CMK (cell line): ENCODE measurements at places on chromosomes 12 and 14.
A peak's percentile ranks its signal among the peaks of the same experiment; 100 is the strongest.

DNA sequence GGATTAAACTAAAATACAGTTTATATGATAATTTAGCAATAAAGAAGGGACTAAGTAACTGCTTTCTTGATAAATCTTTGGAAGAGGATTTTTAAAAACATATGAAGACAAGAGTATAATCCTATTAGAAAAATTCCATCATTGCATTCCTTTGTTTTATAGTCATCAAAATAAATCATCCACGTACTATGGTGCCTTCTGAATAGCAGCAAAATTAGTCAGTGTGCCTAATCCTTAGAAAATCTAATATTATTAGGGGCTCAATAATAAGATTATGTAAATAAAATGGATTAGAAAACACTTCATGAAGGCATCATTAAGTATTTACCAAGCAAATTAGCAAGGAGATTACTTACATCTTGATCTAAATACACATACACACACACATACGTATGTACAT lies 102.1 kb downstream of the KCNH5 start:
- DNase-seq: no peak

GRCh38 chr12:93243382-93243688 lies 134.4 kb upstream of the NUDT4 start:
- no peak for DNase-seq

DNA sequence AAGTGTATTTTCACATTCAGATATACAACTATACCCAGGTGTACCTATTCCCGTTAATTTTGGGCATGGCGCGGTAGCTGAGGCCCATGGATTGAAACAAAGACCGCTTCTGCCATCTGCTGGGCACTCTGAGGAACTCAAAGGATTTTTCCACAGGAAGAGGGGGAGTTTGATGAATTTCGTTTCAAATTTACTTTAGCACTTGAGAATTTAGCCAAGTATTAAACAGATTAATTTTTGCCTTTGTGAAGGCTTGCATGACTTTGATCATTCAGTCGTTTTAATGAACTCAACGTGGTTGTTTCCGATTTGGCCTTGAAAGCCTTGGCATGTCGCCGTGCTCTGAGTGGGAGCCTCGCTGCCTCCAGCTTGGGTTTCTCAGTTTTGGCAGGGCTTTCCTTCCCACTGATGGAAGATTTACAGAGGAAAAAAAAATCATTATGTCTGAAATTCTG lies 153.2 kb upstream of the DDHD1 start:
- DNase-seq: no peak

- no peak for DNase-seq
Measured at GRCh38 chr14:97380539-97380941, 583.4 kb downstream of the VRK1 start.

- no peak for DNase-seq
Measured at GRCh38 chr14:50978888-50979287, 34.6 kb upstream of the PYGL start.

GRCh38 chr14:77189479-77189878 lies 7.9 kb downstream of the TMEM63C start:
- DNase-seq: no peak

GRCh38 chr12:3035815-3036702 lies 41.1 kb upstream of the TSPAN9 start:
- DNase-seq: no peak

GRCh38 chr12:46763230-46763629 lies 62.6 kb downstream of the SLC38A4 start:
- DNase-seq: no peak

GRCh38 chr12:109020146-109020795 lies 597 bp downstream of the SVOP start:
- no peak for DNase-seq

DNA sequence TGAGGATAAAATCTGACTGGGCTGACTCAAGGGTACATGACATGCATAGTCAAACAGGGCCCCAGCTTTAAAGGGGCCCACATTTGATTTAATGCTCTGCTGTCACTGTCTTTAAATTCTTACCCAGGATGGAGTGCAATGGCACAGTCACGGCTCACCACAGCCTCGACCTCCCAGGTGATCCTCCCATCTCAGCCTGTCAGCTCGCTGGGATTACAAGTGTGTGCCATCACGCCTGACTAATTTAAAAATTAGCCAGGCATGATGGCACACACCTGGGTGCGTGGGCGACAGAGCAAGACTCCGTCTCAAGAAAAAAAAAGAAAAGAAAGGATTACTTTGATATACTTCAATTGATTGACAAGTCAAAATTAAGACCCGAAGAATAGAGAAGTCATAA lies 9.2 kb upstream of the PLBD1 start:
- no peak for DNase-seq

DNA sequence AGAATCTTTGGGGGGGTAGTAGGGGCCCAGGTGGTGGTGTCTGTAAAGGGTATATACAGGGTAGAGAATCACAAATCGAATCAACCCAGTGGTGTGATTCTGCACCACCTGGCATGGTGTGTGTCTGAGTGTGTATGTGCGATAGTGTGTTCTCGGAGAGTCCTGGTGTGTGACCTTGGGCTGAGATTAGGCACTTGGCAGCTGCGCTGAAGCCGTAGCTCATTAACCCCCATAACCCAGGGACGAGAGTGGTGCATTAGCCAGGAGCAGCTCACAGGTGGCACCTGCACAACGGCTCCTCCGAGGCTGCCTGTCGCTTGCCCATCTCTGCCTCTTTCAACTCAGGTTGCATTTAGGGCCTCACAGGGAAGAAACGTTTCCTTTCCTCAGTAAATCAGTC lies 15.6 kb upstream of the TESC start:
- no peak for DNase-seq

DNA sequence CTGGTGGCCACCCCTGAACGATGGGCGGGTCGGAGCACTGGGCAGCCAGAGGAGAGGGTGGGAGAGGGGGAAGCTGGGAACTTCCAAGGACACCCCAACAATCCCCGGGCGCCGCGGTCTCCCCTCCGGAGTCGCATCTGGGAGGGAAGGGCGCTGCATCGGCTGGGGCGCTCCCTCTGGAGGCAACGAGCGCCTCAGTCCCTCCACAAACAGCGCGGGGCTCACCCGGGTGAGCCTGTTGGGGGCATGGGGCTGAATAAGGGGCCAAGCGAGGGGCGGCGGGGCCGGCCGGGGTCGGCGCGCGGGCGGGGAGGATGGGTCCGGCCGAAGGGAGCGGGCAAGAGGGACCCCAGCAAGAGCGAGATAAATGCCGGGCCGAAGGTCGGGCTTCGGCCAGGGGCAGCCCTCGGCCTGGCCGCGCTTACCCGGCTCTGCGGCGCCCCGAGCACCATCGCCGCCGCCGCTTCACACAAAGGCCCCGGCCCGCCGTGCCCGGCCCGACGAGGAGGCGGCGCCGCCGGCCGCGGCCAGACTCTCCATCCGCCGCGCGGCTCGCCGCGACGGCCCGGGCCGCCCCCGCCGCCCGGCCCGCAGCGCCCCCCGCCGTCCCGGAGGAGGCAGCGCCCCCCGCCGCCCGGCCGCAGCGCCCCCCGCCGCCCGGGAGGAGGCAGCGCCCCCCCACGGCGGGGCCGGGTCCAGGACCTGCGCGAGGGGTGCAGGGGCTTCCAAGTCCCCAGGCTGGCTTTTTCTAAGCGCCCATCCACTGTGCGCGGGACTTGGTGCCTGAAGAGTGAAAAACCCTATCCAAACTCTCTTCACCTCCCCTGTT lies at the start of gene ZBTB39:
Gene ZBTB39 (minus strand): TSS at position 567 of the 829 bp plus-strand sequence. CDS start 1,629 bp downstream, outside the sequence.
- no peak for DNase-seq

- DNase-seq: no peak
Measured at GRCh38 chr12:130196827-130197226, 34.6 kb downstream of the FZD10 start.

GRCh38 chr12:8453796-8454195 lies 2.0 kb upstream of the CLEC6A start:
- DNase-seq: no peak

- DNase-seq: no peak
Measured at GRCh38 chr14:95527387-95528002, 7.4 kb upstream of the GLRX5 start.

- no peak for DNase-seq
Measured at GRCh38 chr14:26088275-26088674, 509.6 kb downstream of the NOVA1 start.

DNA sequence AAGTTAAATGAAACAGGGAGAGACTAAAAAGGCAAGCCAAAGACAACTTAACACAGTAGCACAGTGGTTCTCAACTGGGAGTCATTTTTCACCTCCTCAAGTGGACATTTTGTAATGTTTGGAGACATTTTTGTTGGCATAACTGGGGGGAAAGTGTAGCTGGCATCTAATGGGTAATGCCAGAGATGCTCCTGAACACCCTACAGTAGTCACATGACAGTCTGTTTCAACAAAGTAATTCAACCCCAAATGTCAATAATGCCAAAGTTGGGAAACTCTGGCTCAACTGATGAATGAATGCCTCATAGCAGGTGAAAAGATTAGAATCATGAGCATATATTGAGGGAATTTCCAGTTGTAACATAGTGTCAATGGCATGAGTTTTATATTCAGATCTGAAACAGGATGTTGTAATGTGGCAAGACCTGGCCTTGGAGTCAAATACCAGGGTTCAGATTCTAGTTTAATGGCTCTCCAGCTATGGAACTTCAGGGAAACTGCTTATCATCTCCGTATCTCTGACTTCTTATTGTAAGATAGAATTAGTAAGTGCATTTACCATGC lies 2.4 kb upstream of the OR4K5 start:
- DNase-seq: no peak

DNA sequence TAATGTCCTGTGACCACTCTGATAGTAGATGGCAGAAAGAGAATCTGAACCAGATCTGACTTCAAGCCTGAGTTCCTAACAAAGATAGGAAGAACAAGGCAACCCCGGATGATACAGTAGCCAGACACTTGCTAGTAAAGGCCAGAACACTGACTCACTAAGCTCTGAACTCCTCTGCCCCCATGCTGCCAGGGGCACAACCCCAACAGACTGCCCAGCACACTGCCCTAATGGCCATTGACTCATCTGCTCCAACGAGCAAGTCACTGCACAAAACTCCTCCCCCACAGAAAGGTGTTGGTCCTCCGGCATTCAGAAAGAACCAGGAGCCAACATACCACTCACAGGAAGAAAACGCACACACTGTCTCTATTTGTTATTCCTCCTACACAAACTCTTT lies 179.6 kb upstream of the NUDT4 start:
- no peak for DNase-seq

DNA sequence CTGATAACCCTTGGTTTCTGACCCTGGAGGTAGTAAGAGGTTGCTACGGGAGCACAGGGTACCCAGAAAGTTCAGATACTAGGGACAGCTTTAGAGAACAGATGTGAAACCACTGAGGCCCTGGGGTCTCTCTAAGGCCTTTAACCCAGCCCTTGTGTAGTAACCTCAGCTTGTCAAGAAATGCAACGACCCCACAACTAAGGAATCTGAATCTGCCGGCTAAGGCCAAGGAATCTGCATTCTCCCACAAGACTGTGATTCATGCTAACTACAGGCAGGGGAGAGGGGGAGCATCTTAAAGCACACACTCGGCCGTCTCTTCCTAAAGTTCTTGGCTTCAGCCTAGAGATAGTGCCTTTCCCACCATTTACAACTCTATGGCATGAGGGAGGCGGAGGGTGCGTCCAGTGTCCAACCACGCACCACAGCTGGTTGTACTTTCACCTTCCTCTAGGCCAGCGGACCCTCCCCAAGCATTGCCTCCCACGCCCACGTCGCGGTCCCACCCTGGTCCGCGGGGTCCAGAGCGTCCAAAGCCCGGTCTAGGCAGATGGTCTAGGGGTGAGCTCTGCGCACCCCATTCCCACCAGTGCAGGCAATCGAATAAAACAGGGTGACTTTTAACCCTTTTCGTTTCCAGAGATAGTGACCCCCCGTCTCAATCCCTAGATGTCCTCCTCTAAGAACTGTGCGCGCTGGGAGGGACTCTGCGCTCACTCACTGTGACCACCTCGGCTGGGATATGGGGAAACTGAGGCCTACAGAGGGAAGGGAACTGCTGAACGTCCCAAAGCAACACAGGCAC lies 735 bp upstream of the VASH1 start:
- no peak for DNase-seq

- no peak for DNase-seq
Measured at GRCh38 chr12:122001466-122002209, 20.0 kb upstream of the BCL7A start.

- no peak for DNase-seq
Measured at GRCh38 chr12:21459474-21459873, 22.0 kb downstream of the PYROXD1 start.

DNA sequence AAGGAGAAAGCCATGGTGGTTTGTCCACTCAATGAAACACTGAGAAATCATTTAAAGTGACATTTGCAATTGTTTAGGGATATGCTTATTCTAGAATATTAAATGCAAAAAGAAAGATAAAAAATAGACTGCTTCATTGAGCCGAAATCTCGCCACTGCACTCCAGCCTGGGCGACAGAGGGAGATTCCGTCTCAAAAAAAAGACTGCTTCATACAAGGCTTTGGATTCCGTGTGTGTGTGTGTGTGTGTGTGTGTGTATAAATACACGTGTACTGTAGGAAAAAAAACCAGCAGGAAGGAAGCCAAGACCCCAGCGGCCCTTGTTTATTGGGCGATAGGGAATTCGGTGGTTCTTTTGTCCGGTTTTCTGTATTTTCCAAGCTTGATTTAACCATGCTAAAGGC lies 3.2 kb upstream of the ZNF839 start:
- no peak for DNase-seq

DNA sequence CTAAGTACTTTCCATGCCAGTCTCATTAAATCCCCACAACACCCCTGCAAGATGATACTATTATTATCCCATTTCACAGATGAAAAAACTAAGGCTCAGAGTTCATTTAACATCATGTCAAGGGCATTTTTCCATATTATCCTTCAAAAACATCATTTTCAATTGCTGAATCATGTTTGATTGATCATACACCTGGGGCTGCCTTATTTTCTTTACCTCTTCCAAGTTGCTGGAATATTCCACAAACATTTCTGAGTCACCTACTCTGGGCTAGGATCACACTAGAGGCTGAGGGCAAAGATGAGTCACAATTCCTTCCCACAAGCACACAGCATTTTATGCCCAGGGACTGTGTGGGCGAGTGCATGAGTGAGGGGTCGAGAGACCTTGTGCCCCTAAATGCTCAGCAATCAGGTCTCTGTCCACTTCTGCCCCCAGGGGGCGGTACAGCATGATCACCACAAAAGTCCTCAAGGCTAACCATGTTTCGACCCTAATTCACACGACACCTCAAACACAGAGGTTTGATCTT lies 14.1 kb upstream of the TMEM119 start:
- DNase-seq: no peak

- no peak for DNase-seq
Measured at GRCh38 chr12:58670623-58671022, 249.7 kb downstream of the LRIG3 start.

GRCh38 chr12:127125607-127126259 lies 1141.2 kb upstream of the TMEM132C start:
- DNase-seq: no peak

DNA sequence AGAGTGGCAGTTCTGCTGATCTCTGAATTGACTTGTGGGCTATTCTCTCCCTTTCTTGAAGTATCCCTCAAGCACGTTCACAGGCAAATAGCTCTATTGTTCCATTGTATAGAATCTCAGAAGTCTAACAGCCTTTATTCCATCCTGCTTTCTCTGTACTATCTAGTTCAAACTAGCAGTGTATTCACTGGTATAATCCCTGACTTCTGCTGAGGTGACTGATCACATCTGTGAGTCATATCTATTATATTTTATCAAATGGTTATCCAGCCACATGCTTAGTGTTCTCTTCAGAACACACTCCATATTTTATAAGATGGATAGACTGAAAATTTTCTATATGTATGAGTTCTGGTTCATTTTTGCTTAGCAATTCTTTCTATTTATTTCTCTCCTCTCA lies 866.1 kb downstream of the C12orf50 start:
- no peak for DNase-seq

- peak; percentile 26 for DNase-seq
Measured at GRCh38 chr12:119153477-119154434, 25.0 kb upstream of the HSPB8 start.

GRCh38 chr14:92426237-92426636 lies 87.3 kb upstream of the RIN3 start:
- no peak for DNase-seq
